ENCODE measurements at places on chromosomes 7 and 10.

- DNase-seq = no peak
These were observed 62.3 kb upstream of the KAT6B start for GRCh38 chr10:74763934-74764591.

- DNase-seq = no peak
These were observed 159.5 kb upstream of the HGF start for GRCh38 chr7:81929386-81929785.

GRCh38 chr7:132053871-132054270 lies 497.4 kb upstream of the PODXL start:
- no peak for DNase-seq

GRCh38 chr7:94297397-94297838 lies 97.3 kb upstream of the COL1A2 start:
- DNase-seq = peak; percentile 77

DNA sequence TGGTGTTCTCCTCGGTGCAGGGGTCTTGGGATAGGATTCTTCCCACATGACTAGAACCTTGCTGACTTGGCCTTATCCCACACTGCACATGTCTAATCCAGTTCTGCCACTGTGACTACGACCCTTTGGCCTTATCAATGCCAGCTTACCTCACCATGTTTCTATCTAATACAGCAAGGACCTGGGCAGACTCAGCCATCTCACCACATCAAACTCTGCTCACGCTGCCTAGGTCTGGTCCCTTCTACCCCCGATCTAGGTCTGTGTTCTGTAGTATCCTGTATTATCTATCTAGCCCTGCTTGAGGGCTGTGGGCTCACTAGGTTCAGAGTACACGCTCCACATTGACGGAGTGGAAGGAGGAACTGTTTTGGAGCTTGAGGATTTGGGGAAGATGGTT lies 282.4 kb downstream of the HPSE2 start:
- no peak for DNase-seq

DNA sequence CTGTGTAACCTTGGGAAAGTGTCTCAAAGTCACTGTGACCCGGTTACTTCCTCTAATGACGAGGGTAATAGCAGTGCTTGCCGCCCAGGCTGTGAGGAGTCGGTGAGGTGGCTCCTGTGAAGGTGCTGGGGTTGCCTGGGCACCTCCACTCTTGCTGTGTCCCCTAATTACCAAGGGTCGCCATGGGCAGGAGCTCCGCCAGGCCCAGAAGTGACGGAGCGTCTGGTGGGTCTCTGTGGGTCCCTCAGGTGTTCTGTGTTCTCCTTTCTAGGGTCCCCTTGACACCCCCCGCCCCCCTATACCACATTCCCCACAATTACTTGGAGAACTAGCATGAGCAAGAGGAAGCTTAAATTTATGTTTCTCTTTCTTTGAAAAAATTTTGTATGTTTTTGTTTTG lies 161.5 kb downstream of the WDR37 start:
- no peak for DNase-seq

All from ovary (tissue), 10 donors.